ENCODE measurements at places on chromosomes 5 and 9.
A peak's percentile ranks its signal among the peaks of the same experiment; 100 is the strongest.

DNA sequence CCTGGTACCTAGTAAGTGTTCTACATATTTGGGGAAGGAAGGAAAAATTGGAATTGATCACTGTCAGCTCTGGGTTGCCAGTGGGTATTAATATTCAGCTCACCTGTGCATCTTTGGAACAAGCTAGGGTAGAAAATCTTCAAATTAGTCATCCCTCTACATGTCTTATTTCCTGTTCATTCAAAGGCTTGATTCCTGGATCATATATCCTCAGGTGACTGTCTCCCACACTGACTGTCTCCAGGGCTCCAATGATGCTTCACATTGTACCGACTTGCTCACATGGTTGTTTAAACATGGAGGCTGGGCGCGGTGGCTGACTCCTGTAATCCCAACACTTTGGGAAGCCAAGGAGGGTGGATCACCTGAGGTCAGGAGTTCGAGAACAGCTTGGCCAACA lies 11.6 kb upstream of the SUSD1 start:
- no peak for DNase-seq

- no peak for DNase-seq
Observed at GRCh38 chr5:156783092-156783491, 67.0 kb upstream of the PPP1R2B start.

GRCh38 chr5:112219000-112219399 lies 200.1 kb downstream of the EPB41L4A start:
- no peak for DNase-seq

DNA sequence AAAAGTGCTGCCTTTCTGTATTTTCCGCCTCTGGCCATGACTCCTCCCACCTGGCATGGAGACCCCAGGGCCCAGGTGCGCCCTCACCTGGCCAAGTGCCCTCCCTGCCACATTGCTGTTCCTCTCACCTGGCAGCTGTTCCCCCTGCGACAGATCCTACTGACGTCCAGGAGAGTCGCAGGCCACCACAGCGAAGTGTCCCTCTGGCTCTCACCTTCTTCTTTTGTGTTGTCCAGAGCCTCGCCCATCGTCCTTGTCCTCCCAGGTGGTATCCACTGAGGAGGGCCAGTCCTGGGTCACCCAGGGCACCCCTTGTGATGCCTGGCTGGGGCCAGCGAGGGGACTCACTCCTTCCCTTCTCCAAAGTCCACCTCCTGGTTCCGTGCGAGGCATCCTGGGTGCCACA lies 2.6 kb downstream of the NKD2 start:
- DNase-seq, result no peak

- no peak for DNase-seq
Observed at GRCh38 chr5:42604171-42604711, 152.4 kb upstream of the CCDC152 start.

DNA sequence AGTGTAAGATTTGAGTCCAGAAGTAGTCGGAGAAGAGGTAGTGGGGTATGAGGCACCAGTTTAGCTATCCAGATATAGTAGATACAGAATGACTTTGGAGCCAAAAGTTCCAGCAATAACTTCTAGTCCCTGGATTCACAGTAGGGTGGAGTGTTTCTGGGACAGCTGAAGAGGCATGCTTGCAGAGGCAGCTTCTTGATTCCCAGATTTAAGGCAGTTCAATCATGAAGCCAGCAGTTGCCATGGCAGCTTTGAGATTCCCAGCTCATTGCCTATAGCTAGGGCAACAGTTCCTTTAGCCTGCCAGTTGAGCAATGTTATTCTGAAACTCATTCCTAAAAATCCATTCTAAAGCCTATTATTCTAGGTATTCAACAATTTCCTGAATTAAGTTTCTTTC lies 79.2 kb downstream of the LIX1 start:
- no peak for DNase-seq

- DNase-seq, result no peak
Observed at GRCh38 chr5:172748341-172748843, 22.6 kb downstream of the DUSP1 start.

GRCh38 chr5:140555747-140556312 lies 1.4 kb downstream of the SRA1 start:
- DNase-seq, result no peak

DNA sequence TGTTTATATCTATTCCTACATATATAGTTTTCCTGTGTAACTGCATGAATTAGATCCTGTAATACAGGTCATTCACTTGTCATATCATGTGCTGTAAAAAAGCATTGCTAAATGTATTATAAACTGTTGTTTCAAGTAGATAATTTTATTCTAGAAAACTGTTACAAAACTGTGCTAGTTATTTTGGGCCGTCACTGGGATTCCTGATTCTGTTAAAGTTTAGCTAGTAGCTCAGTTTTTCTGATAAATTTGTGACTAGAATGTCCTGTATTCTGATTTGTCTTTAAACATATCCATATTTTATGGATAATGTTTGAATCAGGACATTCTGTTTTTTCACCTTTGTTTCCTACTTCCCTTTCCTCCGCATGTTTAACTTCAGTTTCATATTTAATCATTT lies 5.4 kb downstream of the SLF1 start:
- no peak for DNase-seq

- no peak for DNase-seq
Observed at GRCh38 chr5:34045996-34046395, 3.0 kb upstream of the C1QTNF3 start.

DNA sequence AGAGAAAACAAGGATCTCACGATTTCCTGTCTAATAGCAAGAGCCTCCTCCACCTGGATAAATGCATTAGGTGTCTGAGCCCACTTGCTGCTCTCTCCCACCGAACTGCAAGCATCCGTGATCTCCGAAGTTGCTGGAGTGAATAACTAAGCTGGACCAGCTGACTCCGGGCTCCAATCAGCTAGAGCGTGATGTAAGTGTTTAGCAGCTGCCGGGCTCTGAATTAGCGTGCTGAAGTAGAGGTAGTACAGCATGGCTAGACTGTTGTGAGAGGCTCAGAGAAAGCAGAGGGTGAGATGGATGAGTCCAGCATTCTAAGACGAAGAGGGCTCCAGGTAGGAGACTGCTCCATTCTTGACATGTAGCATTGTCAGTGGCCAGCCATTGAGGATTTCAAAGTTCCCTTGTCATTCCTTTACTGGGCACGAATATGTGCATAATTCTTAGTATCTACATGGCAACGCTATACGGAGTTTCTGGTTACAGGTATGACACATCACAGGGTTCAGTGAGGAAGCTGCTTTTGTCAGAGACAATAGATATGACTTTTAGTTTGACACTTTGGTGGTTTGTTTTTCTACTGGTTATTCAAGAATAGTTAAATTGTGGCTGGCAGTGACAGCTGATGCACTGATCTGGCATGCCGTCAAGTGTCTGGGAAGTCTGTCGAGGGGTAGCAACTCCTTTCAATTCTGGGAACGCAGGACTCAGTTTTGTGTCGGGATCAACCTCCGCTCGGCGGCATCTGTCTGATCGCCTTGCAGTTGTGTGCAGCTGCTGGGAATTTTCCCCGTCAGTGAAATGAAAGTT lies 232.6 kb downstream of the MAST4 start:
- peak; percentile 46 for DNase-seq

DNA sequence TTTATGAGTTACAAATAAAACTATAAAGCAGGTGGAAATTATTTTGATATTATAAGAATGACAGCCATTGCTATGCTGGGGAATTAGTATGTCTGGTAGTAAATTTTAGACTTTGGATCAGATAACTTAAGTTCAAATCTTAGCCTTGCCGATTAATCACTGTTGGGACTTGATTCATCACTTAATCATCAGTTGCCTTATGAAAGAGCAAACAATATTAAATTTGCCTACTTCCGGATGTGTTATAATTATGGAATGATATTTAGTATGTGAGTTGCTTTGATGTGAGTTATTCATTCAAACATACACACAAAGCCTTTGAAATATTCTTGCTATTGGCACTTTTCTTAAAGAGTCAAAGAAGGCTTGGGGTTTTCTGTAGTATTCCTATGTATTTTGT lies 717.7 kb downstream of the BRINP1 start:
- no peak for DNase-seq

DNA sequence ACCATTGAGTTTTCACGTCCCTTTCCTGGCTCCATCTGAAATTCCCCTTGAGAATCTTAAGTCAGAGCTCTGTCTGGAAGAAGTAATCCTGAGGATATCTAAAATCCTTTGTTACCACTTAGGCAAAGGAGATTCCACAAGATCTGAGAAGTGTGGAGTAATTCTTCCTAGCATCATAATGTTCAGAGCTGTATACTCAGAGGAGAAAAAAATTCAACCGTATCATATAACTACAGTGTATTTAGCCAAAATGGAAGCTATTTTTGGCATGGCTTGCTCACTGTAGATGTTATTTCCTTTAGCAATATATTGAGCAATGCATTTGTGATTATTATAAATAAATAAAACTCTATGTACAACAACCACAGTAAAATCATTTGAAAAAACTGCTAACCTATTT lies 1858.4 kb downstream of the EFNA5 start:
- no peak for DNase-seq

GRCh38 chr5:6454628-6455053 lies 6.0 kb downstream of the UBE2QL1 start:
- no peak for DNase-seq

- no peak for DNase-seq
Observed at GRCh38 chr5:1538741-1539392, 15.1 kb upstream of the LPCAT1 start.

- DNase-seq, result no peak
Observed at GRCh38 chr5:163459462-163459818, 462 bp downstream of the NUDCD2 start.

DNA sequence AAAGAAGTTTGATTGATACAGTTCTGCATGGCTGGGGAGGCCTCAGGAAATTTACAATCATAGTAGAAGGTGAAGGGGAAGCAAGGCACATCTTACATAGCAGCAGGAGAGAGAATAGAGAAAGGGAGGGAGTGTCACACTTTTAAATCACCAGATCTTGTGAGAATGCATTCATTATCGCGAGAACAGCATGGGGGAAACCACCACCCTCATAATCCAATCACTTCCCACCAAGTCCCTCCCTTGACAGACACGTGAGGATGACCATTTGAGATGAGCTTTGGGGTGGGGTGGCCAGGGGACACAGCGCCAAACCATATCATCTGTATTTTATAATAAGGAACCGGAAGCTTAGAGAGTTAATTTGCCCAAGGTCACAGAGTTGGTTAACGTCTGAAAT lies 13.7 kb upstream of the FOCAD start:
- DNase-seq, result no peak

DNA sequence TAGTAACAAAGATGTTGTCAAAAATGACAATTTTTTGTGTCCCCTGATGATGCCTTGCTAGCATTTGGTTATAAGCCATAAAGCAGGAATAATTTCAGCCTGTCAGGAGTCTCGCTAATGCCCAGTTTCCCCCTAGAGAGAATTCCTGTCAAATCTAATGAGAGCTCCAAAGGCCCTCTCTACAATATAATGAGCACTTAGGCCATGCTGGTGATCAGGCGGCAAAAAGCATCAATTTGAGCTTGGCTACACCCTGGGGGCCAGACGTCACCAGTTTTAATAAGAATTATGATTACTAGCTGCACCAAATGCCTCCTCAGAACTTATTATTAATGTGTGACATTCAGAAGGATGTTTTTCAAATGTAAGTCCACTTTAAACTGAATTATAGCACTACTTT lies 6.1 kb downstream of the TLE1 start:
- DNase-seq, result no peak

DNA sequence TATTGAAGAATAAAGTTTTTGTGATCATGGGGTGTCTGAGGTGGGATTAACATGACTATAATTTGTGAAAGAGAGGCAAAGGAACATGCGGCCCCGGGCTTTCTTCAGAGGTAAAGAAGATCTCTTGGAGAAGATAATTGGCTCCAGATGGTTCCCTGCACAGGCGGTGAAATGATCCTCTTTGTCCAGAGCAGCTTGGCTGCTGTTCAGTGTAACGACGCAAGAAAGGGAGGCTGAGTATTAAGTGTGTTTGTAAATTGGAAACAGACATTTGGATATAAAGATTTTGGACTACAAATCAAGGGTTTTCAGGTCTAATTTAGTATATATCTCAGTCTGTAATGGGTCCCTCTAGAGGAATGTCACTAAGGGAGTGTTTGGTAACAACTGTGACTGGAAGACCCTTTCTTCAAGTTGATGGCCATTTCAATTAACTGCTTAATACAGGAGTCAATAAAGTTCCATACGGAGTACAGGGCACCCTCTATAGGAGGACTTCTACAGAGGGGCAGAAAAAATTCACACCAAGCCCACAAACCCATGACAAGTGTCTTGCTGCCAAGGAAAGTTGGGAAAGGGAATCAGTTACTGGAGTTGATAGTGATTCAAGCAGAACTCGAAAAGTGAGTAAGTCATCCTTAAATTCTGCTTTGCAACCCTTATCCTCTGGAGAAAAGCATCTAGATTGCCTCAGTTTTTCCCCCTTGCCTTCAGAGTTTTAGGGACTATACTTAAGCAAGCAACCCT lies 4.1 kb downstream of the EQTN start:
- no peak for DNase-seq

DNA sequence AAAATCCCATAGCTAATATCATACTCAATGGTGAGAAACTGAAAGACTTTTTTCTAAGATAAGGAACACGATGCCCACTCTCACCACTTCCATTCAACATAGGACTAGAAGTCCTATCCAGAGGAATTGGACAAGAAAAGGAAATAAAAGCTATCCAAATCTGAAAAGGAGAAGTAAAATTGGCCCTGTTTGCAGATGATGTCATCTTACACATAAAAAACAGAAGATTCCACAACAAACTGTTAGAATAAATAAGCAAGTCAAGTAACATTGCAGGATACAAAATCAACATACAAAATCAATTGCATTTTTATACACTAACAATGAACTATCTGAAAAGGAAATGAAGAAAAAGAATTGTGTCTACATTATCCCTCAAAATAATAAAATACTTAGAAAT lies 308.0 kb downstream of the MCTP1 start:
- DNase-seq, result no peak

DNA sequence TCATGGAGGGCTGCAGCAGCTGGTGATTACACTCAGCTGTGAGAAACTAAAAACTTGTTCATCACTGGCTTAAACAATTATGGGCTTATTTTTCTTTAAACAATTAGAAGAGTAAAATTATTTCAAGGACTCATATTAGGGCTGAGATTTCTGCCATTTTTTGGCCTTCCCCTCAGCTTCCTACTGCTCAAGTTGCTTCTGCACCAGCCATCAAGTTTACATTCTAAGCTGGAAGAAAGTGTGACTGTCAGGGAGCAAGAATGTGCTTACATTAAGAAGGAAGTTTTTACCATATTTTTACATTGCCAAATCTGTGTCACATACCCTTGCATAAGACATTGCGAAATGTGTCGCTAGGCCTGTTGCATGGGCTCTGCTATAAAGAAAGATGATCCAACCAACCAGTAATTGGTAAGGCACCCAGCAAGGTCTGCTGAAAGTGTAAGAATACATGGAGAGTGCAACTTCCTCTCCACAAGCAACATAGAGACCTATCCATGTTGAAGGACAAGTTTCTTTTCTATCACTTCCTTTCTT lies 260.3 kb upstream of the CDH10 start:
- no peak for DNase-seq

DNA sequence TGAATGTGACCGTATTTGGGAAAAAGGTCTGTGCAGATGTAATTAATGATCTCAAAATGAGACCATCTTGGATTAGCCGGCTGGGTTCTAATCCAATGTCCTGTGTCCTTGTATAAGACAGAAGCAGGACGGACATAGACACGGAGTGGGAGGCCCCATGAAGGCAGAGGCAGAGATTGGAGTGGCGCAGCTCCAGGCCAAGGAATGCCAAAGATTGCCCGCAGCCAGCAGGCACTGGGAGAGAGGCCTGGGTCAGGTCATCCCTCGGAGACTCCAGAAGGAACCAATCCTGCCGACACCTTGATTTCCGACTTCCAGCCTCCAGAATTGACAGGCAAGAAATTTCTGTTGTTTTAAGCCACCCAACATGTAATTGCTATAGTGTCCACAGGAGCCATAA lies 13.0 kb upstream of the GFI1B start:
- DNase-seq, result no peak
